Kasumi-1 (cell line): ENCODE measurements at places on chromosomes 1 and 21.
A peak's percentile ranks its signal among the peaks of the same experiment; 100 is the strongest.

DNA sequence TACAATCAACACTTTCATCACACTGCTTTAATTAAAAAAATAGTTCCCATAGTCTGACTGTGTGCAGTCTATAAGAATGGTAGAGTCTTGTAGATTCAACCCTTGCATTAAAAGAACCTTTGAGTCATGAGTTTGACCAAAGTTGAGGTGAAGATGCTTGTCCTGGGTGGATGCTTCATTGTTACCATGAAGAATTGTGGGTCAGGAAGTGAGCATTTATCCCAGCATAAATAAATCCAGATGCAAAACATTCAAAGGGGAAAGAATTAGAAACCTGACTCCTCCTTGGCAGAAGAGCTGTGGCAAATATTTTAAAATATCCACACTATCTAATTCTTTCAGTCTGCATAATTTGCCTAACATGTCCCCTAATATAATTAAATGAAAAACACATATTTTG is 72.9 kb upstream of the SPAG17 start:
- DNase-seq = no peak

DNA sequence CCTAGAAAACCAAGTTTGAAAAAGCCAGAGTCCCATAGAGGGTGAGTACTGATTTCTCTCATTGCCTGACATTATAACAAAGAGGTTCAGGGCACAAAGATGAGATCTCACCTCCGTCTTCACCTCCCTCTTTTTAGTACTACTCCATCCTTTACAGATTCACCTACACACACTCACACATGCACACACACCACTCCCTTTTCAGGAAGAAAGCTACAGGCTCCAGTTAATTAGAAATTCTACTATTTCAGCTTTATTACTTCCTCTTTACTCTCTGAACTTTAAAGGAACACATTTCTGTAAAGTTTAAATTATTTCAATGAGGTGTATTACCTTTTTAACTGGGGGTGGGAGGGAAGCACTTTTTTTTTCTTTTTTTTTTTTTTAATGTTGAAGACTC is 59.6 kb upstream of the PRDX6 start:
- DNase-seq = peak; percentile 49

DNA sequence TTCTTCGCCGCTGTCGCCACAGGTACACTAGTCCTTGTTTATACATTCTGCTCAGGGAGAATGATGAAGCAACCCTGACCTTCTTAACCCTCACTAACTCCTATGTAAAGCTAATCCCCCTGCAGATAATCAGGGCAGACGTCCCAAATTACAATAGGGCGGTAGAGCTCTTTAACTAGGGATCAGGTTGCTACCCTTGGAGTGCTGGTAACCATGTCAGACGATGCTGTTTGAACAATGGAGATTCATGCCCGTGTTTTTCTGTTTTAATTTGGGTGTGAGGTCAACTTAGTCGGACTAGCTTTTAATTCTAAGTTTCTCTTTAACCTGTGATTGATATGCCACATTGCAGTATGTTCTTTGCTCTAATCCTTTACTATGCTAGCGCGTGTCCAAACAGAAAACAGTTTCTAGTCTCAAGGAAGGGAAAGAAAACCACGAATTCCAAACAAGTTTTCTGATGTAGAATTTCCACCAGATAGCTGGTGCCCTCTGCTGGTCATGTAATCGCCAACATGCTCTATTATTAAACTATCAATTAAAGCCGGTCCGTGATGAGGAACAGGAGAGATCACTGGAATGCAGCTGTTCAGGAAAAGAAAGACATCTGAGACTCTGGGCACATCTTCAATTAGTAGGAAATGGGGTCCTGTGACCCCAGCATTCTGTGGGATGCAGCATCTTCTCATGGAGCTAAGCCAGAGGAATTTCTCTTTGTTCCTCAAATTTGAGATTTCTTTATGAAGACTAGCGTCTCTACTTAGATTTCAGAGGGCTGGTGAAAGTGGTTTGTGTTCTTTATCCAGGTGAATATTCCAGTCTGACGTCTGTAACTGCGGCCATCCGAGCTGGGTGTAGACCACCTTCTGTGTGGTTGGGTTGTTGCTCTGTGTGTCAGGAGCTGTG is 18.3 kb upstream of the VAMP3 start:
- DNase-seq = peak; percentile 71

- no peak for DNase-seq
Observed at GRCh38 chr1:91643431-91643830, 142.8 kb downstream of the CDC7 start.

DNA sequence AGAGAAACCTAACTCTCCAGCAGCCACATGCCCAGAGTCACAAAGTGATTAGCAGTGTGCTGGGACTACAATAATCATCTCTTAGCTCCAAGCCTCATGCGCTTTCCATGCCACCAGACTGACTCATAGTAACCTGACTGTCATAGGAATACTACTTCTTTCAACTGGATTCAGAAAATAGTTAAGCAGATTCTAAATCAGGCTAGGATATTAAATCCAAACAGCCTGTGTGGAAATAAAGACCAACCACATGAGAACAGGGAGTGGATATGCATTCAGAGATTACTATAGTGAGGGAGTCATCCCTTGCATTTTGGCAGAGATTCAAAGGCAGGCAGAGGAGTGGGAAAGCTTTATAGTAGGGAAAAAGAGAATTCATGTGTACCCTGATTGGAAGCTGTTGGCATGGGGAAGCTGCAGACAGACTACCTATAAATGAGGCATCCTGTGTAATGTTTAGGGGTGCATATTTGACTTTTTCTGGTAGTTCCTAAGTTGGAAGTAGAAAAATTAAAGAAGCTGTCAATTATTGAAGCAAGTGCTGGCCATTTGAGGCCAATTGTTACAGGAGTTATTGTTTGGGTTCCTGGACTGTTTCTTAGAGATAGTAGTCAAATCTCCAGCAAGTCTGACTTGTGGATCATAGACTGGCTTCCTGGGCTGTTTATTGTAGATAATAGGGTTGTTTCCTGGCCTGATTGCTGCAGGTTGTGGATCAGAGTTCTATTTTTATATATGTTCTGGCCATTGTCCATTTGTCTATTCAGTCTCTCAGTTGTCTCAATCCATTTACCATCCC is 31.7 kb upstream of the DNAH14 start:
- DNase-seq = no peak

DNA sequence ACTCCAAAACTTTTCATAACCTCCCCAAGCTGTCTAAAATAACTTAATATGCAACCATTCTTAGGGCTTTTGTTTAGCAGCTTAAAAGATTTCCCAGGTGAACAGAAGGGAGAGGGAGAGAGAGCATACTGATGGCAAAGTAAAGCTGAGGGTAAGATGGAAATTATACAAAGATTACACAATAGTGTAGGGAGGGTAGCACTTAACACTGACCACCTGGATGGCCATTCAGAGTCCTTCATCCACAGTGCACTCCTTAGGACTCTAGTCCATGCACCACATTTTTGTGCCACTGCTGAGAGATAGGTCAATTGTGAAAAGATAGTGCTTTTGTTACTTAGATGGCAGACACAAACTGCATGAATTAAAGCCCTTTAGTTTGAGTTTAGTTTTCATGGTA is 574.6 kb downstream of the LMO4 start:
- DNase-seq = no peak

GRCh38 chr1:77014073-77014788 is 147.0 kb downstream of the ST6GALNAC5 start:
- no peak for DNase-seq

GRCh38 chr1:25900219-25900618 is 6.0 kb downstream of the STMN1 start:
- no peak for DNase-seq

- peak; percentile 38 for DNase-seq
Observed at GRCh38 chr21:15063081-15063813, 1.6 kb downstream of the NRIP1 start.

DNA sequence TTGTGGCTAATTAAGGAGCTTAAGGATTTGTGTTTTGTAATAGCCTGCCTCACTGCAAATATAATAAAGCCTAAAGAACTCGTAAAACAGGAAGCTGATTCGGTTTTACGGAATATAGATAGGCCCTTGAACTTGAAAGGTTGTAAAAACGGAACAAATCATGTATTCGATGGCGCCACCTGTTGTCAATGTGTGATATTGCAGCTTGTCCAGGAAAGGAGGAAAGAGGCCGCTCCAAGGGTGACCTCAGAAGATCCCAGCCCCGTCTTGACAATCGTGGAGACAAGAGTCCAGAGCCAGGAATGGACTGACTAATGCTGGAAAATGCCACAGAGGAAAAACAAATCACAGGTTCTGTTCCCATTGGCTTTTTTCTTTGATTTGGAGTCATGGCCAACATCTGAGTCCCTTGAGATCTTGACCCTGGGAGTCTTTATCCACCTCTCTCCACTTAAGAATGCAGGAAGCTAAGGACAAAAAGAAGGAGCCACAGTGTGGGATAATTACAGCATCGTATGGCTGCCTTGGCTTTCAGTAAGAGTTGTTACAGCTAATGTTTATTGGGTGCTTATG is 7.0 kb upstream of the IGSF21 start:
- DNase-seq = peak; percentile 44

DNA sequence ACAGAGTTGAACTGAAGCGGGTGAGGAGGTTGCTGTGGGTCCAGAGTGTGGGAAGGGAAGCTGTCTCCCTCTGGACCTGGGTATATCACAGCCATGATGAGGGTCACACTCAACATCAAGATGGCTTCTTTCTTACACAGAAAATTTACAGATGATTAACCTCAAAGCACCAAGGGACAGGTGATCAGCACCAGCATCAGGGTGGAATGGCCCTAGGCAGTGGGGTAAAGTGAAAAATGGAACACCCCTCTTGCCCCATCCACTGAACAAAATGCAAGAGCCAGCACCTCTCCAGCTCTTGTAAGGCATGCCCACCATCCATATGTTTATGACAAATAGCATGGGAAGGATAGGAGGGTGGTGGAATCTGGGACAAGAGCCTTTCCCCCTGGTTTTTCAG is 40.3 kb downstream of the HSD3B1 start:
- no peak for DNase-seq

GRCh38 chr1:115476616-115477015 is 138.6 kb upstream of the NGF start:
- DNase-seq = no peak

GRCh38 chr1:155128755-155129473 is 1.2 kb downstream of the EFNA1 start:
- DNase-seq = no peak

- no peak for DNase-seq
Observed at GRCh38 chr1:91600431-91601337, 100.0 kb downstream of the CDC7 start.

- DNase-seq = no peak
Observed at GRCh38 chr1:192538407-192539296, 36.9 kb upstream of the RGS1 start.

DNA sequence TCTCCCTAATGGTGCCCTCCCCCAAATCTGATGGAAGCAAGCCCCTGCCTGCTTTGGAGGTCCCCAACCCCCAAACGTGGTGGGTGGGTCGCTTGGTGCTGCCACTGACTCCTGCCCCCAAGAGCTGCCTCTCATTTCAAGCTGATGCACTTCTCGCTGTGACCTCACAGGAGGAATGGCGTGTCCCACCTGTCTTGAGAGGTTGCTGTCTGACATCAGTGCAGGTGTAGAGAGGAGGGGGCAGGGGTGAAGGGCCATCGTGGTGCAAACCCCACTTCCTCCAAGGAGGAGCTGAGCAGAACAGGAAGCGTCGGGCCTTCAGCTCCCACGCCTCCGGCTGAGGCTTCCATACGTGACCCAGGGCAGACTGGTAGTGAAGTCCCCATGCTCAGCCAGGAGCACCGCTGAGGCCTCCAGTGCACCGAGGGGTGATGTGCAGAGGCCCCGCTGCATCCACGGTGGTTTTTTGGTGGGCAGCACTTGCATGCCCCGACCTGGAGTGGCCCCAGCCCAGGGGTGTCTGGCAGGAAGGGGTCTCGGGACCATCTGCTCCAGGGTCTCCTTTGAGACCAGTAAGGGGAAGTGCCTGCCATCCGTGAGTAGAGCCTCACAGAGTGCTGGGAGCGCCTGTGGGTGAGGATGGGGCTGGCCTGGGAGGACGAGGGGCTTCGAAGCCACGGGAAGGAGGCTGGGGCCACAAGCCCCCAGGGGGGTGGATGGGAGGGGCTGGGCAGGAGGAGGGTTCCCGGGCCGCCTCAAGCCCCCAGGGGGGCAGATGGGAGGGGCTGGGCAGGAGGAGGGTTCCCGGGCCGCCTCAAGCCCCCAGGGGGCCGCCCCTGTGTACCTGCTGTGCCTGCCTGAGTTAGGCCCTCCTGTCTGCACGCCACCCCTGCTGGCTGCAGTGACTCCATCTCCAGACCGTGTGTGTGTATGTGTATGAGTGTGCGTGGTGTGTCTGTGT is 39.8 kb downstream of the WDR4 start:
- DNase-seq = peak; percentile 51

DNA sequence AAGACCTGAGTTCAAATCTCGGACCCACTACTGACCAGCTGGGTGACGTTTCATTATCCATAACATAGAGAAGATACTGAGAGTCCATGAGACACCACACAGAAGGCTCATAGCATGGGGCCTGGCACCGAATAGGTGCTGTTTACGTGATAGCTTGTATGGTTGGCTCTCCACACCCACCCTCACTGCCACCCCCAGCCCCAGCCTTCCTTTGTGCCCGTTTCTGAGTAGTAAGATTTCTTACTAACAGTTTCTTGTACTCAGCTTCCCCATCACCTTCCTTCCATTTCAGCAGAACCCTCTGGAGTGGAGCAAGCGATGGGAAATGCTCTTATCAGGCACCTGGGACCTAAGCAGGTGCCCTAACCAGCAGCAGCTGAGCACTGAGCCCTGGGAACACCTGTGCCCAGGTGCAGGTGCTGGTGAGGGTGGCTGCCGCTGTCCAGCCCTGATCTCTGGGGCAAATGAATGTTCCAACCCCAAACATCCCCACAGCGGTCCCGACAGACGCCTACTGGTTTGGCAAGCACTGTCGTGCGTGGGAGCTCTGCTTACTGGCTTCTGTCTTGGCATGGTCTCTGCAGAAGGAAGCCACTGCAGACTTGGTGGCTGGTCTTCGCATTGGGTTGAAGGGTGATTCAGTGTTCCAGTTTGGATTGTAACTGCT is 225.4 kb downstream of the CAMTA1 start:
- no peak for DNase-seq

DNA sequence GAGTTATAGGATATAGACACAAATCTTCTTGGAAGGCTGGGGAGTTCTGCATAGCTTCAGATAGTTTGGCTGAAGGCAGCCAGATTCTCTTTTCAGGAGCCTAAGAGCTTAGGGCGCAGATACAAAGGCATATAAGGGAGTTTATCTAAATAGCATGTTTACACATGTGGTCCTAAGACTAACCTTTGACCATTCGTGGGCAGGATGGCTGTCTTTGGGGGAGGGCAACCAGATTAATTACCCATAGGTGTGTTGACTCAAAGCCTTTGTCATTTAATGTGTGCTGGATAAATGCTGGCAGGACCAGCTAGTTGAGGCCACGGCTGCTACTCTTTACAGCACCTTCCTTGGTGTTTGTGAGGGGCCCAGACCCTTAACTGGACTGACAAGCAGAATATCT is 71.8 kb downstream of the IER5 start:
- no peak for DNase-seq

- DNase-seq = no peak
Observed at GRCh38 chr21:25691976-25692375, 42.7 kb downstream of the ATP5PF start.
